ENCODE measurements at places on chromosomes 5 and 9. TPM values are rescaled to one million over a fixed set of nuclear protein-coding genes. Genes with fewer than 3 reads are reported as not detected.

Gene IL31RA
- total RNA-seq, result 0.18 TPM

Gene GHR
- total RNA-seq, result 5.2 TPM

Gene HTR4
- total RNA-seq, result not detected

Gene LRRTM2
- not detected for total RNA-seq

Gene NAIP
- total RNA-seq, result 0.81 TPM

Gene TMC1
- not detected for total RNA-seq

Gene PCDHA5
- not detected for total RNA-seq

Gene CNTNAP3
- total RNA-seq, result 2.6 TPM

Gene CYLC2
- not detected for total RNA-seq

Gene ANGPTL2
- total RNA-seq, result 71.5 TPM

Gene C9
- total RNA-seq, result not detected

Gene C5orf58
- total RNA-seq, result not detected

Gene PCDHB13
- total RNA-seq, result 0.90 TPM

Gene NUDT2
- 25.8 TPM for total RNA-seq

Gene ZNF300
- 4.5 TPM for total RNA-seq

Gene ANKHD1
- 34.0 TPM for total RNA-seq

Gene ITGA1
- 15.6 TPM for total RNA-seq

Gene ZNF462
- 6.5 TPM for total RNA-seq

Gene C1QTNF2
- 0.16 TPM for total RNA-seq

Gene PCDHGB6
- 2.1 TPM for total RNA-seq

Gene TMEFF1
- 2.9 TPM for total RNA-seq

Gene KLHL3
- total RNA-seq, result 6.3 TPM

Gene SPINK7
- total RNA-seq, result not detected

Gene SLC45A2
- not detected for total RNA-seq

Gene ADAMTS6
- total RNA-seq, result 3.1 TPM

Gene SLC24A2
- not detected for total RNA-seq

Gene PAEP
- not detected for total RNA-seq

Gene FLT4
- under 0.01 TPM for total RNA-seq

Gene SAPCD2
- 2.6 TPM for total RNA-seq

Gene MYOT
- total RNA-seq, result not detected

Gene LVRN
- total RNA-seq, result 0.16 TPM

Gene MSMP
- total RNA-seq, result not detected

Gene SLC4A9
- total RNA-seq, result not detected

Gene HOMER1
- total RNA-seq, result 6.0 TPM

Gene DMRT3
- not detected for total RNA-seq

Gene CSNK1G3
- 36.3 TPM for total RNA-seq

Gene PRRX2
- total RNA-seq, result 8.3 TPM

Gene TXNDC8
- total RNA-seq, result not detected

Gene PLPP7
- total RNA-seq, result 15.7 TPM

Gene POU4F3
- not detected for total RNA-seq

Gene PCDHGC3
- 40.8 TPM for total RNA-seq

Gene DIMT1
- 29.6 TPM for total RNA-seq

Gene CTXN3
- not detected for total RNA-seq

Gene WNK2
- total RNA-seq, result not detected

Gene TMOD1
- 0.18 TPM for total RNA-seq

Gene DAPK1
- 25.6 TPM for total RNA-seq

Gene RLN2
- not detected for total RNA-seq

Gene GDA
- not detected for total RNA-seq

Gene THBS4
- total RNA-seq, result 0.16 TPM

Gene PCDHB16
- 0.54 TPM for total RNA-seq

Gene VCAN
- total RNA-seq, result 976 TPM

Gene SARDH
- 25.9 TPM for total RNA-seq

Gene ANKRD33B
- 4.4 TPM for total RNA-seq

Gene HSPB3
- not detected for total RNA-seq

Gene PCDHGB5
- total RNA-seq, result 21.7 TPM

Gene EGFL7
- total RNA-seq, result 189 TPM

Gene TPPP
- 0.72 TPM for total RNA-seq

Gene FER
- 14.3 TPM for total RNA-seq

Gene CYSRT1
- total RNA-seq, result not detected
